Stimulated activated CD8-positive, alpha-beta memory T cell treated with anti-CD3 and anti-CD28 coated beads, Interleukin-4, amount 100 ng/mL, for 4 hours (primary cell): ENCODE measurements at places on chromosomes 13 and 19.

- no peak for DNase-seq
Observed at GRCh38 chr19:7772752-7773291, 9.8 kb downstream of the CLEC4M start.

GRCh38 chr13:75325711-75326110 is 156.3 kb downstream of the TBC1D4 start:
- no peak for DNase-seq

- DNase-seq, result no peak
Observed at GRCh38 chr13:40586886-40587565, 79.4 kb downstream of the FOXO1 start.

- DNase-seq, result no peak
Observed at GRCh38 chr13:50893211-50893852, 16.3 kb upstream of the RNASEH2B start.

DNA sequence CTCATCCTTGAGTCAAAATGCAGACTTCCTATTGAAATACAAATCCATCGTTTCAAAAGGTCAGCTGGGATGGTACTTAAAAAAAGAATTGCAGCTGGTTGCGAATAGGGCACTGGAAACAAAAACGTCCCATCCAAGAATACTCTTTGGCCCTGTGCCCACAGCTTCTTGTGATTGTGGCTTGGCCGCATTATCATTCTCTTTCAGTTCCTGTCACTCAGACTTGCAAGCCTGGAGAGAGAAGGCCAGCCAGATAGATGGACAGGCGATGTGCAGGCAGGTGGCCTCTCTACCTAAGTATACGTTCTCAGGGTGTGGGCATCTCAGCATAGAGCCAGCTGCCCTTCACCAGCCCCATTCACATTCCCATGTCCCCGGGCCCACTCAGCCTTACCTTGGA is 208.5 kb upstream of the ZNF536 start:
- no peak for DNase-seq

DNA sequence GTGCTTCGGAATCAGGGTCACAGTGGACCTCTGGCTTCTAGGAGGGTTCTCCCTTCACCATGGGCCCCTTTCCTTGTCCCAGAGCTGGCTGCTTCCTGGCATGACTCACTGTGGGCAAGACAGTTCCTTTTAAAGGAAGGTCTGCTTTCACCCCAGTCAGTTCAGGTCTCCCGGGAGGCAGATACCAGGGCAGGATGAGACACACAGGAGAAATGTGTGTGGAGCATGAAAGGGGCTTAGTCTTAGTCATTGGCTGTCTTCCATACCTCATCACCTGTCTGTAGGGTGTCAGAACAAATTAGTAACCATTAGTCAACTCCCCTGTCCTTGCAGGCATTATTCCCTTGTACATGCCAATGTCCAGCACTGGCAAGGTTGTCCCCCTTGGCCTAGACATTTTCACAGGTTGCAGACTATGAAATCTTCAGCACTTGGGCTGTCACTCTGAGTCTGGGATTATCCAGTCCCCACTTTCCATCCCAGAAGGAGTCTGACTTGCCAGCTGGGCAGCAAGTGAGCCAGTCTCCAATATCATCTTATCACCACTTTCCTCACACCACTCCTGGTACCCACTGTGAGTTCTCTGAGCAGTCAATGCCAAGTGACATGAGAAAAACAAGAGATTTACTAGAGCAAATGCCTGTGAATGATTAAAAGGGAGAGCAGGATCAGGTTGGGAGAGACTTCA is 76.8 kb upstream of the MEDAG start:
- DNase-seq, result no peak

DNA sequence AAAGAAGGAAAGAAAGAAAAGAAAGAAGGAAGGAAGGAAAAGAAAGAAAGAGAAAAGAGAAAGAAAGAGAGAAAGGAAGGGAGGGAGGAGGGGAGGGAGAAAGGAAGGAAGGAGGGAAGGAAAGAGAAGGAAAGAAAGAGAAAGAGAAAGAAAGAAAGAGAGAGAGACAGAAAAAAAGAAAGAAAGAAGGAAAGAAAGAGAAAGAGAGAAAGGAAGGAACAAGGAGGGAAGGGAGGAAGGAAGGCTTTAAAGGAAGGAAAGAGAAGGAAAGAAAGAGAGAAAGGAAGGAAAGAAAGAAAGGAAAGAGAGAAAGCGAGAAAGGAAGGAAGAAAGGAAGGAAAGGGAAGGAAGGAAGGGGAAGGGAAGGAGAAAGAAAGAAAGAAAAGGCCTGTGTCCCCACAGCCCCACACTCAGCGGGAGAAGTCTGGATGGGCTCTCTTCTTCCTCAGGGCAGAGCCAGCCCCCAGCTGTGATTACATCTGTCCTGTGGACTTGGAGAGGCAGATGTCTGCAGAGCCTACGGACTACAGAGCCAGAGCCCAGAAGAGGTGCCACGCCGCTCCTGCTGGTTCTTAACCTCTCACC is 9.6 kb downstream of the PTPRH start:
- DNase-seq, result no peak

GRCh38 chr13:114024603-114025404 is 50.9 kb upstream of the C13orf46 start:
- DNase-seq, result no peak

DNA sequence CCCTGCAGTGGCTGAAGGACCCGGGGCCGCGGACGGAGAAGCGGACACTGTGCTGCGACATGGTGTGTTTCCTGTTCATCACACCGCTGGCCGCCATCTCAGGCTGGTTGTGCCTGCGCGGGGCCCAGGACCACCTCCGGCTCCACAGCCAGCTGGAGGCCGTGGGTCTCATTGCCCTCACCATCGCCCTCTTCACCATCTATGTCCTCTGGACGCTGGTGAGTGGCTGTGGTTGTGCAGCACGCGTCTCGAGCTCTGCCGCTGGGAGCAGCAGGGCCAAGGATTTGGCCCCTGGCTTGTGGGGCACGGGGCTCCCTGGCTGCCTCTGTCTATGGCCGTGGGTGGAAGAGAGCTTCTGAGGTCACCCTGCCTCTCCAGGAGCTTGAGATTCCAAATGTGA is 14.1 kb upstream of the HNRNPM start:
- no peak for DNase-seq

DNA sequence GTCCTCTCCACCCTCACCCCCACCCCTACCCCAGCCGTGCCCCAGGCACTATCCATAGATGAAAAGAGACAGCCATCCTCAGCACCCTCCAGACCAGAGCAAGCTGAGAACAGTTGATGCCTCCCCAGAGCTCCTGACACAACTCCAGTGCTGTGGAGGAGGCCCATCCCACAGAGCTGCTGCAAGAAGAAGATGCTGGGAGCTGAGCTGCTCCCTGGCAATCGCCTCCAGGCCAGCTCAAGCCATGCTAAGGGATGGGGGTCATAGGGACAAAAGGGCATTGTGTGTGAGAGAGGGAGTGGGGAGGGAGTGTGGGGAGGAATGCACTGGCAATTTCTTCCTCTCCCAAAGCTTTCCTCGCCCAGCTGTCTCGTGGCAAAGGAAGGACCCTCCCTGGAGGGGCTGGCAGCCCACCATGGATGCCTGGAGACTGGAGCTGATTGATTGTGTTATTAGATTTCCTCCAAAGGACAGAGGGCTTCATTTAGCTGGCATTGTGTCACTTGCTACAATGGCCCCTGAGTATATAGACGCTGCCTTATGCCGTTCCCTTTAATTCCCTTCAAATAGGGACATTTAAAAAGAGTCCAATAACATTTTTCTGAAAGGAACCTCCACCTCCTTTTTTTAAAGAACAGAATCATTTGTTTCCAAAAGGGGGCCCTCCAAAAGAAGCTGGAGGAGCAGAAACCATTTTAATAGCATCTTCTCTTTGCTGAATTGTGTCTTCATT is 476.4 kb downstream of the FOXO1 start:
- DNase-seq, result no peak

DNA sequence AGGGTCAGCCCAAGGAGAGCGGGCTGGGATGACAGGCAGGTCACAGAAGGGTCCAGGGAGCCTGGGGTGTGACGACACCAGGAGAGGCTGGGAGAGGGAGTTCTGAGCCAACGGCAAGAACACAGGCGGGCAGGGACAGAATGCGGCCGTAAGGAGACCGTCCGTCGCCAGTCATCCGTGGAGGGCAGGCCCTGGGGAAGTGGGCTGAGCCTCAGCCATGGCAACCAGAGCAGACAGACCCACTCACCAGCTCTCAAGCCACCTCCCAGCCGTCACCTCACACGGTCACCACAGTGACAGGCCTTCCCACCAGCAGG is 3.7 kb upstream of the TMEM86B start:
- no peak for DNase-seq

DNA sequence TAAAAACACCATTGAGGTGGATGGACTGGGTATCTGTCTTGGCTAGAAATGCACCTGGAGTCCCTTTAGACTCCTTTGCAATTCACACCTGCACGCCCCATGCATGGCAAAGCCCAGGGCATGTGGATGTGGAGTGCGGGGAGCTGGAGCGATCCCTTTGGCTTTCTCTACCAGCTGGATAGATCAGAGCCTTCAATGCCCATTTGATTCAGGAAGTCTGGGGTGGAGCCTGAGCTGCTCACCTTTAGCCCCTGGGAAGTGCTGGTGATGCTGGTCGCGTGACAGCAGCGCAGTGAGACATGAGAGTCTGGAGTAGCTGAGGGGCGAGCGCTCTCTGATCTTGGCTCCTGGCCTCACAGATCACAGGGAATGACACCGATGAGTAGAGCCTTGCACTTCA is 4.8 kb upstream of the ZNF536 start:
- no peak for DNase-seq

DNA sequence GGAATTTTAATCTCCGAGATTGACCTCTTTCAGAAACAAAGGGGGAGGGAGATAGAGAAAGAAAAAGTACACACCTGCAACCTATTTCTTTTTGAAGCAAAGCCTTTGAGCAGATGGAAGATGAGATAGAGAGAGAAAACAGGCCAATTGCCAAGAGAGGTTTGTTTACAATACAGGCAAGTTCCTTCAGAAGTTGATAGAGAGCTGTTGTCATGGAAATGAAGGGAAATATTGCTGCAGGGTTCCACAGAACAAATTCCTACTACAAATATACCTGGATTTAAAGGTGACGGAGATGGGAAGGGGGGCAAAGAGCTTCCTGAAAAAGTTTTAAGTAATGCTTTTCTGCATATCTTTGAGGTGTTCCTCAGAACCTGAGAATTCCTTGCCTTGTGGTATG is 388.4 kb downstream of the NDFIP2 start:
- no peak for DNase-seq

- DNase-seq, result no peak
Observed at GRCh38 chr13:84399320-84400085, 517.2 kb upstream of the SLITRK1 start.

DNA sequence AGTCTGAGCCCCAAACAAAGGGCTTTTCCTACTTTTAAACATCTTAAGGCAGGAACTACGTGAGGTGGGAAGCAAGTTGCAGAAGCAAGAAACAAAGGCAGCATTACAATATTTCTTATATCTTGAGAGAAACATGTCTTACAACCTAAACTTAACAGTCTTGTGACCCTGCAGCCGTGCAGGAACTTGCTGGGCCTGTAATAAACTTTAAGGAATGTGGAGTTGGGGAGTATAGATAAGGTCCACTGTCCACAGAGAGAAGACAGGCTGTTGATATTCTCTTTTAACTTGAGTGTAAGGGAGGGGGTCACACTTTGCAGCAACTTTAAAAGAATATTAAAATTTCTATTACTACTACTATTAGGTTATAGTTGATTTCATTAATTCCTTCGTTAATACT is 214.6 kb upstream of the HTR2A start:
- no peak for DNase-seq

DNA sequence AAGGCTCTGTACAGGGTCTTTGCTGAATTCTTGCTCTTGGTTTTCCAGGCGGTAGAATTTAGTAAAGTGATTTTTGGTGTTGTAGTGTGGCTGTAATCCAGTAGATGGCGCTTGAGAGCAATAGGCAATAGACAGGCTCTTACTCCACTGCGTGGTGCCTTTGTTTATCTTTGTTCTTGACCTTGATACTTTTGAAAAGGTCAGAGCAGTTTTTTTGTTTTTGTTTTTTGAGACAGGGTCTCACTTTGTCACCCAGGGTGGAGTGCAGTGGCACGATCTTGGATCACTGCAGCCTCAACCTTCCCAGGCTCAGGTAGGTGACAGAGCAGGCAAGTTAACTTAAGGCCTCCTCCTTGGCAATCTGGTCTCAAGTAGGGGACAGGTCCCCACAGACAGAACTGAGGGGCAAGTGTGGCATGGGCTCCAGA is 12.2 kb upstream of the LILRA5 start:
- DNase-seq, result peak; percentile 35

- no peak for DNase-seq
Observed at GRCh38 chr13:50069261-50069660, 54.0 kb downstream of the KCNRG start.

DNA sequence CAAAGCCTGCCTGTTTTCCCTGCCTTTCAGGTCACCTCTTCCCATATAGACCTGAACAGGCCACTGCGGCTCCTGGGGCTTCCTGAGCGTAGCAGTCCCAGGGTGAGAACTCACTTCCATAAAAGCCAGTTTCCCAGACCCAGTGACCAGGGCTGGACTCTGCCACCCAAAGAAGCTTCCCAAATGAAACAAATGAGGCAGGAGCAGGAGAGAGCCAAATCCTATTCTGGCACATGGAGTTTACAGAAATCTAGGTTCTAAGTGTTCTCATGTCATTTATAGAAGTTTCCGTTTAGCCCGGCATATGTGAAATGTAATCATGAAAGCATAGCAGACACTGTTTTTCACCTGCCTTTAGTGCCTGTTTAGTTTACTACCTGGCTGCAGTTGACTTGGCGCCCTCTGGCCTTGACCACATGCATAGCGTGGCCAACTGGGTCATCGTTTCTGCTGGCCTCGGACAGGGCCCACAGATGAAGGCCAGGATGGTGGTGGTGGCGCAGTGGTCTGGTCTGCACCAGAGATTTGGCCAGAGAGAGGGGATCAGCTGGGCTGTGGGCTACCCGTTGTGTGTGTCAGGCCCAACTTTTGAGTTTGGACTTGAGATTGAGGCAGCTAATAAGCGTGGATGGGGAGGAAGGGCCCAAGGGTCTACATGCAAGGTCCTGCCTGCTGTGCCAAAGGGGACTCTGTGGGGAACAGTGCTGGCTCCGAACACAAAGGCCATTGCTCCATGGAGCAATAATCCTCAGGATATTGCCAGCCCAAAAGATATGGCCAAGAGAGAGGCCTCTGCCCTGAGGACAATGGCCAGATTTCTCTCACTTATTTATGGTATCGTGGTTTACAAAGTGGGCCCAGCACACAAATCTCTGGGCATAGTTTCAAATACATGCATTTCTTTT is 43.3 kb downstream of the NFIX start:
- DNase-seq, result no peak

DNA sequence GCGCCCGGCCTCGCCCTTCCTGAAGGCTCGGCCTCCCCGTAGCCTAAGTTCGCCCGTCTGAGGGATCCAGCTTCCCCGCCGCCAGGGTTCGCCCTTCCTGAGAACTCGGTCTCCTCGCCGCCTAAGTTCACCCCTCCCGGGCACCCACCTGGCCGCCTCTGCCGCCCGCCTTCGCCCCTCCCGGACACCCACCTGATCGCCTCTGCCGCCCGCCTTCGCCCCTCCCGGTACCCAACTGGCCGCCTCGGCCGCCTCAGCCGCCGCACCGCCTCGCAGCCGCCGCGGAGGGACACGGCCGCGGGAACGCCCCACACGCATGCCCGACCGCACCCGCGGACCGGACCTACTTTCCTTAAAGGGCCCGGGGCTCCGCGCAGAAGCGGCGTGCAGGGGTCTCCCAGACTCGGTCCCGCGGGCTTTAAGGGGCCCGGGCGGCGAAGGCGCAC is at the start of gene MOB3A:
TSS of gene MOB3A (minus strand) at position 293 of the 446 bp plus-strand sequence. CDS start 17,766 bp downstream, outside the sequence.
- DNase-seq, result peak; percentile 65

- DNase-seq, result peak; percentile 50
Observed at GRCh38 chr19:872266-872951, 12.9 kb downstream of the CFD start.

GRCh38 chr19:2014131-2014571 is 1.4 kb downstream of the BTBD2 start:
- no peak for DNase-seq
